Activated T-cell treated with anti-CD3 and anti-CD28 coated beads, Interleukin-2, amount 50 U/mL, for 72 hours (primary cell): ENCODE measurements at places on chromosomes 7 and 10. TPM values are rescaled to one million over a fixed set of nuclear protein-coding genes. Genes with fewer than 3 reads are reported as not detected.

PITRM1 gene
- 76.7 TPM for total RNA-seq

OR6V1 gene
- total RNA-seq: not detected

DAGLB gene
- 17.9 TPM for total RNA-seq

SORBS1 gene
- 2.4 TPM for total RNA-seq

NANOS1 gene
- total RNA-seq: 0.31 TPM

KCNH2 gene
- 0.72 TPM for total RNA-seq

AGMO gene
- not detected for total RNA-seq
